Stimulated activated CD8-positive, alpha-beta memory T cell treated with anti-CD3 and anti-CD28 coated beads, Interleukin-4, amount 100 ng/mL, for 4 hours (primary cell): ENCODE measurements at places on chromosomes 4 and X.

- DNase-seq, result no peak
These were observed 69.4 kb upstream of the CLDN34 start for GRCh38 chrX:9897761-9898161.

DNA sequence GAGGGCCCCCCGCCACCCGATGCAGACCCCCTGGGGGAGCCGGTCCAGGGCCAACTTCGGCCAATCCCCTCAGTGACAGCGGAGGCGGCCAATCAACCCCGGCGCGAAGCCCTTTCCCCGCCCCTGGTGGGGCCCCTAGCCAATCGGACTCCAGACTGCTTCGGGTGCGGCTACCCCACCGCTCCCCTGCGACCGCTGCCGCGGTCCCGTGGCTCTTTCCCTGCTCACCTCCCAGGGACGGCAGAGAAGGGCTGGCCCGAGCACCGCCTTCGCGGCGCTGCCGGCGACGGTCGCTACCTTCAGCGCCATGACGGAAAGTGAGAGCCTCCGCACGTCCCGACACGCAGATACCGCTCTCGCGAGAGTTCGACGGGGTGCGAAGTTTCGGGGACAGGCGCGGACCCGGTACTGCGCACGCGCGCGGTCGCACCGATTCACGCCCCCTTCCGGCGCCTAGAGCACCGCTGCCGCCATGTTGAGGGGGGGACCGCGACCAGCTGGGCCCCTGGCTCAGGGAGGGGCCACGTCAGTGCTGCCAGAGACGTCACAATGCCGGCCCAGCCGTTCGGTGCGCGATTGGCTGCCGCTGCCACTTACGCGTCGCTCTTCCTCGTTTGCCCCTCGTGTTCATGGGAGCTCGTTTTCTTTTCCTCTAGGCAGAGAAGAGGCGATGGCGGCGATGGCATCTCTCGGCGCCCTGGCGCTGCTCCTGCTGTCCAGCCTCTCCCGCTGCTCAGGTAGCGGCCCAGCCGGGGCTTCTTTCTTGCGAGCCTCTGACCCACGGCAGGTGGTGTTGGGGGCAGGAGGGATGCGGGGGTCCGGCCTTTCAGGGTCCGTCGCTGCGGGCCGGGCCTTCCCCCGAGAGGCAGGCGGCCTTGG lies at the start of the genes IDH3G and SSR4:
TSS of gene IDH3G (minus strand) at position 358 of the 879 bp plus-strand sequence. CDS start at position 309, 49 bp downstream.
TSS of gene SSR4 (plus strand) at position 651 of the 879 bp plus-strand sequence. CDS start at position 671, 20 bp downstream.
- peak; percentile 86 for DNase-seq

- no peak for DNase-seq
These were observed 169.7 kb downstream of the RAP1GDS1 start for GRCh38 chr4:98430708-98431403.

GRCh38 chr4:7206385-7206784 lies 14.0 kb downstream of the SORCS2 start:
- DNase-seq, result no peak

DNA sequence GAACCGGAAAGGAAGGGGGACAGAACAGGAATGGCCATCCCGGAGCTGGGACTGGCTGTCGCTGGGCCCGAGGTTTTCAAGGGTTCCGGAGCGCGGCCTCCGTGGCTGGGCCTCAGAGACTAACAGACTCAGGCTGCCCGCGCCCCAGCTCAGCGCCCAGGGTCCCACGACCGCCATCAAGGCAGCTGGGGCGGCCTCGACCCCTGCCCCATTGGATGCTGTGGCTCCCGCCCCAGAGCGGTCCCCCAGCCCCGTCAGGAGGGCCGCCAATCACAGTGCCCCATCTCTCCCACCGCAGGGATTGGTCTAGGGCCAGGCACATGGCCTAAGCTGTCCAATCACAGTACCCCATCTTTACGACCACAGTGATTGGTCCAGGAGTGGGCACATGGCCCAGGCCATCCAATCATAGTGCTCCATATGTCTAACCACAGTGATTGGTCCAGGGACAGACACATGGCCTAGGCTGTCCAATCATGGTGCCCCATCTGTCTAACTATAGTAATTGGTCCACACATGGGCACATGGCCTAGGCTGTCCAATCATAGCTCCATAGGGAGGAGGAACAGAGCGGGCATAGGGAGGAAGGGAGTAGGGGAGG lies 105.3 kb upstream of the NKX1-1 start:
- no peak for DNase-seq

DNA sequence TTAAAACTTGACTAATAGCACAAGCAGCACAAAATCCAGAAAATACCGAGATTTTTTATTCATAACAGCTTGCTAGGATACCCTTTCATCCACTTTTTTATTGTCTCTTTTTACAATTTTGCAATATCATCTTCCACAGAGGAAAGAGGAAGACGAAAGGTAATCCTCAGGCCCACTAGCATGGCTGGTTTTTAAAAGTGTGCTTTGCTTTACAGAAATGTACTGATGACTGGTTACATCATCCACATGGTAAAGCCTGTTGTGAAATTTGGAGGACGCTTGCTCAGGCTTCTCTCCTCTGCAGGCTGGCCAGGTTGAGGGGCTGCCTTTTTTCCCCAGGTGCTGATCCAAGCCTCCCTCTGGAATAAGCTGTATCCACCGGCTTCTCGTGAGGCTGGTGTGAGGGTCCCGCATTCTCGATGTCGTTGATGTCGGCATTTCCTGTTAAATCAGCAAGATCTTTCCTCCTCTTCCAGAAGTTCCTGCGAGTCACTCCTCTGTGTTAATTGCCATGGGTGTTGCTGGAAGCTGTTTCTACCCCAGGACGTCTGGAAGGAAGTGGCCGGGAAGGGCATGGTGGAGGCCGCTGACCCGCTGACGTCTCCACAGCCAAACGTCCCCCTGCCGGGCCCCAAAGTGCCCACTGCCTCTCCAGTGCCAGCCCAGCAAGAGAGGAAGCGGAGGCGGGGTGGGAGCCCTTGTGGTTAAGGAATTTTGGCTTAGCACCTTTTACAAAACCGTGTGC lies 5.8 kb upstream of the DGKQ start:
- DNase-seq, result no peak

DNA sequence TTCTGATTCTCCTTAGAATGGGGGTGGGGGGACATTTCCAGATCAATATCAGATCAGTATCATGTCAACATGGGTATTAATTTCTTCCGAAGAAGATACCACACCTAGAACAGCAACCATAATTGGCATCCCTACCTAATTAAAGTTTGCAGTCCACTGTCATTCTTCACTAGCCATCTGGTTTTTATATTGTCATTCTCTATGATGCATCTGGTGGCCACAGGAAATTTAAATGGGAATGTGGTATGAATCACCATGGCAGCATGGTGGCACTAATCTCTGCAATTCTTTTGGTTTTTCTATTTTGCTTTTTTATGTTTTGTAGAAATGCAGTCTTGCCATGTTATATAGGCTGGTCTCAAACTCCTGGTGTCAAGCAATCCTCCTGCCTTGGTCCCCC lies 16.6 kb upstream of the UBE2D3 start:
- no peak for DNase-seq

- DNase-seq, result no peak
These were observed 96.2 kb upstream of the APOOL start for GRCh38 chrX:84907324-84907968.

DNA sequence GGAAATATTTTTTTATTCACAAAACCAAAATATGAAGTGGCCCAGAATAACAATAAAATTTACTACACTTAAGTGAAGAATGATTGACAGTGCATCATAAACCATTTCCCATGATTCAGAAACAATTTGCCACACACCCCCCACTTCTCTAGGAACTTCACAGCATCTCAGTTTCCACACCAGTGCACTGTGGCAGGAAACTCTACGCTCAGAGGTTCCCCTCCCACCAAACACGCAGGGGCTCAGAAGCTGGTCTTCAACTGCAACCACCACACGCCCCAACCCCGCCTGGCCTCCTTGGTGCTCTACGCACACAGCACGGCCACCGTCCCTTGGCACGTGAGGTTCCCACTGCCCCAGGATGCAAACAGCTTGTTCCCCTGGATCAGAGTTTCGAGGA lies 63.7 kb downstream of the ZFYVE28 start:
- no peak for DNase-seq

GRCh38 chr4:72489267-72489666 lies 79.8 kb downstream of the ADAMTS3 start:
- no peak for DNase-seq

DNA sequence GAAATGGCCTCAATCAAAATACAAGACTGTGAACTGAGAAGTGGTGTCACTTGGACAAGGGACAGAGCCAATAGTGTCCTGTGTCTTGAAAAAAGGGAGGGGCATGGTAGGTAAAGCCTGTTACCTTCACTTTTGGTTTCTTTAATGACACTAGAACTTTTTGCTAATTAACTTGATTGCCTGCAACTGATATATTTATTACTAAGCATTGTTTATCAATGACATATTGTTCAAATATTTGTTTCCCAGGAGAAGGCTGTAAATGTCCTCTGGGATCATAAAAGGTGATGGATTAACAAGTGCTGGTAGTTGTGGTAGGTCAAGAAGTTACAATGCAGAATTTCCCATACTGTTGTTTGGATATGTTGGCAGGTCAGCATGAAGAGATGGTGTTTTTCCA lies 93.8 kb upstream of the SCML1 start:
- no peak for DNase-seq

DNA sequence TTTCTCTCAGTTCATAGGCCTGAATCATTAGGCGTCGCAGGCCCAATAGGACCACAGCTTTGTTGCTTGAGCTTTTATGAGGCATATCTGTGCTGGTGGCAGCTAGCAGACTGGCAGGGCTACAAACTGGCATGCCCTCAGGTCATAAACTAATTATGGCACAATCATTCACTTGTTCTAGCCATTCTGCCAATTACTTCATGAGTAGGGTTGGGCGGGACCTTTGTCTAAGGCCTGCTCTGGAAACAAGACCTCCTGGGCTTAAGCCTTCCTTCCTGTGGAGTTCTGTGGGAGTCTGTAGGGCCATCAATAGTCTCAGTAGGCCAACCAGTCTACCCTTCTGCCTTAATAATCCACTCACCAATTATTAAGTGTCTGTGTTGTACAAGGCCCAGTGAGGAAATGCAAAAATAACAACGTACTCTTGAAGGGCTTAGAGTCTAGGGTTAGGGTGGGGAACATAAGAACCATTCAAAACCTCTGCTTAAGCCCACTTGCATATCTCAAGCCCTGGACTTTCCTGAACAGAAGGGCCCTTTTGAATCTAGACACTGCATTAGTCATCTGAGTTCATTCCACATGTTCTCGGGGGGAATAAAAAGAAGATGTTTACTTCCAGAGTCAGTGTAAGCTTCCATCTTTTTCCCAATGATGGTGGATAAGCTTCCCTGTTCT lies 44.5 kb downstream of the SHROOM4 start:
- no peak for DNase-seq

DNA sequence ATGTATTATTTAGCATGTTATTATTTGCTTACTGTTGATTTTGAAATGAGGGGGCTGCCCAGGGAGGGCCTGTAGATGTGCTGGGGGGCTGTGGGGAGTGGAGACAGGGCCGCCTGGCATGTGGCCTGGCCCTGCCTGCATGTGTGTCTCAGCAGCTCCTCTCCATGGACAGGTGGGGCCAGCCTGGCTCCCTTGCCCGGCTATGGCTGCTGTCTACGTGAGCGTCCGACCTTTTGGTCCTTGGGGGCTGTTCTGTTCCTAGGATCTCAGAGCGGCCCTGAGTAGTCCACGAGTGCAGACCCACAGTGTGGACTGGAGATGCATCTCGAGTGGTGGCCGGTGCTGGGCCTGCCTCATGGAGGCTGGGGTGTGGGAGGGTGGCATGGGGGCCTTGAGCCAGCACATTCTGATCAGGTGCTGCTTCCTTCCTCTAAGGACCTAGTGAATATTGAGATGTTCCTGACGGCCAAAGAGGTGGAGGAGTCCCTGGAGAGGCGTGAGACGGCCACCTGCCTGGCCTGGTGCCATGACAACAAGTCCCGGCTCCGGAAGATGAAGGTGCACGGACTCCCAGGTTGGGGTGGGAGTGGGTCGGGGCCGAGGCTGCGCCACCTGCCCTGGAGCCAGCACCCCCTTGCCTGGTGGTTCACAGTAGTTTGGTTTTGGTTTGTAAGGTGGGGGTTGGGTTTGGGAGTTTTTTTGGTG lies 24.9 kb upstream of the UVSSA start:
- DNase-seq, result no peak

DNA sequence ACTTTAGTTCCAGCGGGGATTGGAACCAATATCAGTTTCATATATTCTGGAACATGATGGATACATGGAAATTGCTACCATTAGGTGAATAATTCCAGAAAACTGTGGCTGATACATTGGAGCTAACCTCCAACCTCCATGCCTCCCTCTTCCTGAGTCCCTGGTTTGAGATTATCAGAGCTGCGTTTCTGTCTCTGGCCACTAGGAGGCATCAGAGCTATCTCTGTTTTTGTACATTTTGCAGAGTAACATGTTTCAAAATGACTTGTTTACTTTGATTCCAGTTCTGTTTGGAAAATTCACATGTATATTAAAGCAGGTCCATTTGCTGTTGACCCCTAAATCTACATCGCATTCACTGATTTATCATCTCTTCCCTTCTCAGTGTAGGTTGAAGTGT lies 2.4 kb upstream of the RAB40AL start:
- DNase-seq, result no peak

DNA sequence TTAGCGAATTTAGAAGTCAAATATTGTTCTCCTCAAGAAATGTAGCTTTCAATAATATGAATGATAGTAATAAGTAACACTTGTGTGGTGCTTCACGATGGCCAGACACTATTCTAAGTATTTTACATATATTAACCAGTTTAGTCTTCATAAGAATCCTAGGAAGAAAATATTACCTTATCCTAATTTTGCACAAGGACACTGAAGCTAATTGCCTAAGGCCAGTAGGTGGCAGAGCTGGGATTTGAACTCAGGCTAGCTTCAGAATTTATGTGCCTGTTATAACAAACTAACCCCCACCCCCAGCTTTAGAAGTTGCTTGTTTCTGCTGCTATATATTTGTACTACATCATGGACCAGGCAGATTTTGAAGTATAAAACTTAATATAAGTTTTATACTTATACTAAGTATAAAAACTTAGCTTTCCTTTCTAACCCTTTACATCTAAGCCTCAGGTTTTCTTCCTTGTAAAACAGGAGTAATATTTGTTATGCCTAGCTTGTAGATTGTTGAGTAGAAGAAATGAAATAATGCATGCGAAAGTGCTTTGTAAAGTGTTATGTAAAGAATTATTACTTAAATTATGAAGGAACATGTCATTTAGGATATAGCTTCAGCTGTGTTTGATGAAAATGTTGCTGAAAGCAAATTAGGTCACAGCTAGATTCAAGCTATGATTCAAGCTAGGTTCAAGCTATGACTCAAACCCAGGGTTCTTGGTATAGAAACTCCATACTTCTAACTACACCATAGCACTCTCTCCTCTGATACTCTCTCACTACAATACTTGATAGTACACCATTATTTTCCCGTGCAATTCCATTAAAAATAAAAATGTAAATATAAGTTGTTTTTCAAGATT lies 4.2 kb upstream of the CDS1 start:
- no peak for DNase-seq

DNA sequence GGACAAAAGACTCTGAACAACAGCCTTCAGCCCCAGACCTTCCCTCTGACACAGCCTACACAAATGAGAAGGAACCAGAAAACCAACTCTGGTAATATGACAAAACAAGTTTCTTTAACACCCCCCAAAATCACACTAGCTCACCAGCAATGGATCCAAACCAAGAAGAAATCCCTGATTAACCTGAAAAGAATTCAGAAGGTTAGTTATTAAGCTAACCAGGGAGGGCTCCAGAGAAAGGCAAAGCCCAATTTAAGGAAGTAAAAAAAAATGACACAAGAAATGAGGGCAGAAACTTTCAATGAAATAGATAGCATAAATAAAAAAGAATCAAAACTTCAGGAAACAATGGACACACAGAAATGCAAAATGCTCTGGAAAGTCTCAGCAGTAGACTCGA lies 224.0 kb downstream of the TRIML1 start:
- no peak for DNase-seq

GRCh38 chrX:154695911-154696675 lies 42.7 kb upstream of the CTAG2 start:
- DNase-seq, result no peak

- DNase-seq, result no peak
These were observed 129.6 kb downstream of the DHRSX start for GRCh38 chrX:2371026-2371711.

- DNase-seq, result no peak
These were observed 39.4 kb upstream of the EFHC2 start for GRCh38 chrX:44382871-44383270.
